ENCODE measurements at places on chromosomes 16 and 17.
A peak's percentile ranks its signal among the peaks of the same experiment; 100 is the strongest.

GRCh38 chr16:88508868-88509748 lies 56.0 kb downstream of the ZFPM1 start:
- DNase-seq = no peak

- DNase-seq = no peak
Measured at GRCh38 chr17:81388612-81389367, 6.5 kb upstream of the BAHCC1 start.

GRCh38 chr17:42531455-42532354 lies 4.3 kb upstream of the NAGLU start:
- DNase-seq = no peak

DNA sequence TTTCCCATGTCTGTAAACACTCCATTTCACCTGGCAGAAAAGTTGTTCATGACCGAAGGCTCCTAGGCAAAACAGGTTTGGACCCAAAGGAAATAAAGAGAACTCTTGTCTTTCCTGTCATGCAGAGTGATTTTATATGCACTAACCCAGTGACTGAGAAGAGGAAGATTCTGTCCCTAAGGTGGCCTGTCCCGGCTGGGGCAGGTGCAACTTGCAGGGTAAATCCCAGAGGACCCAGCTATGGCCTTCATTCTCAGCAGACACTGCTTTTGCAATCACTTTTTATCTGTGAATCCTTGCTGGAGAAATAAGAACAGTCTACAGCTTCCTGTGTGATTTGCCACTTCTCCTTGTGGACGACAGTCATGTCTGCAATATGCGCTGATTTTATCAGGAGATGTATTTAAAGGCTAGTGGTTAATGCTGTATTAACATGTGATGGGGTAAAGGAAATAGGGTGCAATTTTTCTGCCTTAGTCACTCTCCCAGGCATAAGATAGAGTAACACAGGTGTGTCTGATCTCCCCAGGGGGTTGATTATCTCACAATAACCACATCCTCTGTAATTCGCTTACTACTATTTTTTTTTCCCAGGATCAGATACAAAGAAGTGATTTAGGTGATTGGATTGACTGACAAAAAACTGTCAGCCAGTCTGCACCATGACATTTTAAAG lies 696.8 kb upstream of the SOX9 start:
- DNase-seq = peak; percentile 73

- DNase-seq = peak; percentile 50
Measured at GRCh38 chr16:66166490-66166889, 200.0 kb upstream of the CDH5 start.

DNA sequence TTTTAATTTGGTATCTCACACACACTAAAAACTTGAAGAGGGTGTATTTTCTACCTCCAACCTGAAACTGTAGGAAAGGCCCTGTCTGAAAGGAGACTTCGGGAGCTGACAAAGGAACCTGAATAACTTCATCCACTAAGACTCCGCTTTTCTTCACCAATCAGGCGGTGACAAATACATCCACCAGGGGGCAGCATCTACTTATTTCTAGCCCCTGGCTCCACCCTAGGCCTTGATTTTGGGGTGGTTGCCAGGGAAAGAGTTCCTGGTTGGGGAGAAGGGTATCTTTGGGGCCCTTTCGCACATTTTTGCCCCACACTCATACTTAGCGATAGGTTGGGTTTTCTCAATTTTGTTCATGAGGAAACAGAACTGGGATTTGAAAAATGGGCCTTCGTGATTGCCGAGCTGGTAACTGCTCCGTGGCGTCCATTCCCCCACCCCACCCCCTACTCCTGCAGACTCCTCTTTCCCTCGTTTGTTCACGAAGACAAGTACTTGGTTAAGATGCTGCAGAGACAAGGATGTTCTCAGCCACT lies 4.8 kb upstream of the ARL4D start:
- peak; percentile 70 for DNase-seq

GRCh38 chr17:3913531-3914311 lies 2.5 kb downstream of the P2RX1 start:
- DNase-seq = peak; percentile 68

DNA sequence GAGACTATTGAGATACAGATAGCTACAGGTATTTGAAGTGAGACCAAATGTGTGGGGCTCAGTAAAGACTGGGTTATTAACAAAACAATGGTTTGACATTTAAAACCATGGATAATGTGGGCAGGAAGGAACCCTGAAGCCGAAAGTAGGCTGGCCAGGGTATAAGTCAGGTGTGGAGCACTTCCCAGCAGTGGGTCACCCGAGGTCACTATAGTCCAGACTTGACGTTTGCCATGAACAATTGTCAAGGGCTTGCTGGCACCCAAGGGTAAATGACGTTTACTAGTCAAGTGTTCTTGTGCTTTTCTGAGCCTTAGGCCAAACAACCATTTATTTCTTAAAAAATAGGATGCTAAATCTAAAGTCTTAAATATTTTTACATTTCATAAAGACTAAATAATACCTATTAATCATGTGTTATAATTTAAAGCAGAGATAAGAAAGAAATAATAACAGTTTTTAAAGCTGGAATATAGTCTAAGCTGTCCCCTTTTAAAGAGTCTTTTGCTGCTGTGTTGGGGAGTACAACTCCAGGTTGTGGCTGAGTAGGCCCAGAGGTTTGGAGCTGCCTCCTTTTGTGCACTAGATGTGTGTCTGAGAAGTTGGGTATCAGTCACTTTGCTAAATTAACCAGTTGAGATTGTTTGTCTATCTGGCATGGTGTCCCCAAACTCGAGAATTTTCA lies 15.7 kb downstream of the ALDH3A2 start:
- no peak for DNase-seq

DNA sequence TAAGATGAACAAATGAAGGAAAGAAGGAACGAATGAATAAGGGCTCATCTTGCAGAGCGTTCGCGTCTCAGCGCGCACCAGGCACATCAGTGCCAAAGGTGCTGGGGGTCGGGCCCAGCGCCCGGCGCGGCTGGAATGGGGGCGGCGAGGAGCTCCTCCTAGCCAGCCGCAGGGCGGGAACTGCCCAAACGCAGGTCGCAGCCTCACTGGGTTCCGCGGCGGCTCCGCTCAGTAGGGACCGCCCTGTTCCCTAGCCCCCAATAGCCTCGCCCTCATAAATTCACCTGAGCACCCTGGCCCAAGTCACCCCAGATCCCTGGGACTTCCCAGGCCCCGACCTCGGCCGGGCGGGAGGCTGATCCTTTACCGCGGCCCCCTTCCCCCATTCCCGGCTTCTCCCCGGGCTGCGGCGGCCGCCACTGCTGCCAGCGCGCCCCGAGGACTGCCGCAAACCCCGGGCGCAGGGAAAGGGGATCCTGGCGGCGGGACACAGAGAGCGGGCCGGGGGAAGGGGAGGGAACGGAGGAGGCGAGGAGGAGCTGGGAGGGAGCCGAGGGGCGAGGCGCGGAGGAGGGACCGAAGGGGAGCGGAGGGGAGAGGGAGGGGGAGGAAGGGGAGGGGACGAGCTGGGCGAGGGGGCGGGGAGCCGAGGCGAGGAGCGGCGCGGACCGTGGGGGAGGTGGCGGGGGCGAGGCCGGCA lies 377 bp upstream of the CRHR1 start:
- DNase-seq = no peak

DNA sequence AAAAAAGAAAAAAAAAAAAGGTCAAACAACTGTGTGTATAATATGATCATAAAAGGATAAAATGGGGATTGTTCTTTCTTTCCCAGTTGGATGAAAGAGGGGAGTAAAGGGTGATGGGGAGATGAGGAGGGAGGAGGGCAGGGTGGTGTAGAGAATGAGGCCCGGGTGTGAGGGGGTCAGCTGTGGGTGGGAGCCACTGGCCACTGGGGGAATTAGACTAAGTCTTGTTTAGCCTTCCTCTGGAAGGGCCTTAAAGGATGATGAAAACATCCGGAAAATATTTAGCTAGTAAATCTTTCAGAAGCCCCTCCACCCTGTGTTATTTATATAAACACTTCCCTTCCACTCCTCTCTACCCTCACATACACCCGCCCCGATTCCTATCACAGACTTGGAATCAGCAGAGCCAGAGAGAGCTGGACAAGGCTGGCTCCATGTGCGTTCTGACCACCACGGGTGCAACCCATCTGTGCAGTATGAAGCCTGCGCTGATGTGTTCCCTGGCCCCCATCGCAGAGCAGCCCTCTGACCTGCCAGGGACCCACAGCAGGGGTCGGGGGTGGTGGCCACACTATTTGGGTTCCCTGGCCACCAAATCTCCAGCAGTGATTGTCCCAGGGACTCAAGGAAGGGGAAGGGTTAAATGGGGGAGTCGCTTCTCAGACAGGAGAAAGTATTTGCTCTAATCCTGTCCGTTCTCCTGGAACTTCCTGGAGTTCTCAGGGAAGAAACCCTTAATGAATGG lies 72.7 kb downstream of the GAS7 start:
- DNase-seq = no peak

GRCh38 chr16:28011971-28012445 lies 51.5 kb downstream of the GSG1L start:
- peak; percentile 61 for DNase-seq

DNA sequence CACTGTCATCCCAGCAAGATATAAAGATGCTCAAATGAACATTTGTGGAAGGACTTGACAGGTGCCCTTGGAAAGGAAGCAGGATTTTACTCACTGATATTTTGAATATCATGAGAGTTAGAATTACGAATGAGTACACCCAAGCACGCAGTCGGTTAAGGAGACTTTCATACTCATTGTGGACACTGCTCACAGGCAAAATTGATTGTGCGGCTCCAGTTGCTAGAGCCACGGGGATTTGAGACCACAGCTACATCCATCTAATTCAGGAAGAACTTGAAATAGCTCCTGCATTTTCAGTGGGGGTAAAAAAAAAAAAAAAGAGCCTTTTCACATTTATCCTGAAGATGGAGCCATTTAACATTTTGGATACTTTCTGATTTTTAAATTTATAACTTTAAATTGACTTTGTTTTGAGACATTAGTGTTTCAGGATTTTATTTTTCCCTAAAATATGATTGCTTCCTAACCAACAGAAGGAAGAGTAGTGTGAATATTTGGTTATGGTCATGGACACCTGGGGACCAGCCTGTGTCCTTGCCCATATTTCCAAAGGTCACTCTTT lies 1080.1 kb upstream of the EEF2KMT start:
- no peak for DNase-seq

DNA sequence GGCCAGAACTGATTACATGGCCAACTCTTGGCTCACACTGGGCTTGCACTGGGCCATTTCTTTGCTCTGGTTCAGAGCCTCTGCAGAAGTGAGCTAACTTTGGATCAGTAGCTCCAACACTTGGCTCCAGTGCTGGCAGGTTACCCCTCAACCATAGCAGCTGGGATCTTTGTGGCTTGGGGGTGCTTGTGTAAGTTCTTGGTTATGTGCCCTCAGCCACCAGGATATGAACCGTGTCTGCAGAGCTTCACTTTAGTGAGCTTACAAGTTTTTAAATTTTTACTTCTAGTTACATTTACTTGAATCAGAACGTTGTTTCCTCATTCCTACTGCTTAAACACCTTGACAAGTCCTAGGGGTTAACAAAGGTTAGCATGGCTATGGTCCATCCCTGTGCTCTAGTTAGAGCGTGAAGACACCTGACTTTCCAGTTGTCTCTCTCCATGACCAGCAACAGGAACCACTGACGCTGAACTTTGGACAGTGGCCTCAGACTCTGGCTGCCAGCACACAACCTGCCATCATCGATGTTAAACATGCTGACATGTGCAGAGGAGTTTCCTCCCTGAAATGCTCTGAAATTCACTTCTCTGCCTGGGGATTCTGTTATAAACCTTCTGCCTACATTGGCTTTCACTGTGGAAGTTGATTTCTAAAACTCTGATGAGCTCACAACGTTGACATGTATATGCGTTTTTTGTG lies 4.1 kb downstream of the PDF start:
- no peak for DNase-seq

DNA sequence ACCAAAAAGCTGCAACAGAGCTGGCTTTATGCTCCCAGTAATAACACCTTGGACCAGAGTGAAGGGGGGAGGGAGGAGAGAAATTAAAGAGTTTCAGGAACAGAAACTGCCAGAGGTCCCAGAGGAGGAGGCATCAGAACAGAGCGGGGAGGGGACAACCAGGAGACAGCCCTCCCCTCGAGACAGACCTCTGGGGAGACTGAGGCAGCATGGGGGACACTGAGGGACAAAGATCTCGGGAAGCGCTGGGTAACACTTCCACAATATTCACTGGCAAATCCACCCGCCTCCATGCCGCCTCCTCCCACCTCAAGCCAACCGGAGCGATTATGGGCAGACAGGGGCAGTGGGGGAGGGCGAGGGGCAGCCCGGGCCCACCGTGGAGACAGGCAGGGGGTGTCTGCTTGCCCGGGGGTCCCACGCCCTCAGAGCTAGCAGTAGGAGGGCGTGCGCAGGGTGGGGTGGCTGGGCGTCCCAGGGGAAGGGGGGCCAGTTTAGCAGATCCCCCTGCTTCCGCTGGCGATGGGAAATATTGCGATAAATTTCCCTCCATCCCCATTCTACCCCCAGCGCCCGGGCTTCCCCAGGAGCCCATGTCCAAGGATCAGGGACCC lies 1.2 kb downstream of the PCGF2 start:
- DNase-seq = no peak

- peak; percentile 73 for DNase-seq
Measured at GRCh38 chr17:32486701-32487472, at the start of gene CDK5R1. Gene CDK5R1, plus strand, starts transcription at chr17:32486993. Its CDS starts 628 bp downstream, at chr17:32487621.

- DNase-seq = no peak
Measured at GRCh38 chr16:4679850-4680636, 13.3 kb upstream of the NUDT16L1 start.

DNA sequence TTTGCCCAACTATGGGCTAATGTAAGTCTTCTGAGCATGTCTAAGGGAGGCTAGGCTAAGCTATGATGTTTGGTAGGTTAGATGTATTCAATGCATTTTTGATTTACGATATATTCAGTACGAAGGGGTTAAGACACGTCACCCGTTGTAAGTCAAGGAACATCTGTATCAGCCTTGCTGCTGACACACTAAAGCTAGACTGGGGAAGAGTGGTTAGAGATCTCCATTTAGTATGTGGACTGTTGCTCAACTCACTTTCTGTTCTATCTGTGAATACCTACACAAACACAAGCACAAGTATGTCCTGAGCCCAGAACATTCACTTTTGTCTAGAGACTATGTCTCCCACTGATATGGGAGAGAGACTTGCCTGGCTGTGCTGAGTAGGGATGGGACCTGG lies 71.5 kb downstream of the VMP1 start:
- peak; percentile 49 for DNase-seq

- no peak for DNase-seq
Measured at GRCh38 chr17:31061678-31062077, 33.1 kb upstream of the NF1 start.

GRCh38 chr17:2172077-2172851 lies 117.4 kb downstream of the HIC1 start:
- peak; percentile 99 for DNase-seq

DNA sequence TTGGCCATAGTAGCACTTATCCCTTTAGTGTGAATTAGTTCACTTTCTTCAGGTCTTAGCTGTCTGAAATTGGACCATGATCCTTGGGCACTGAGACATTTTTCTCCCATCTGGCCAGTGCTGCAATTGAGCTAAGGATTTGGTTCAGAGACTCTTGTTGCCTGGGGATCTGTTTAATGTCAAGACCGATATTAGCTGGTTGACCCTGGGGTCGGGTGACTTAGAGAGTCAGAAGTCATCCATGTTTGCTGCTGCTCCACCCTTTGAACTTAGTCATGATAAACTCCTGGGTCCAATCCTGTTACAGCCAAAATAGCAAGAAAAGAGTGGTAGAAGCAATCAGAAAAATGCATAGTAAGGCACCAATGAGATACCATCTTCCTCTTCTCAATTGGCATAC lies 45.8 kb upstream of the TOX3 start:
- no peak for DNase-seq

All from iris pigment epithelial cell (primary cell).